Activated T-cell treated with anti-CD3 and anti-CD28 coated beads, Interleukin-2, amount 50 U/mL, for 24 hours (primary cell): ENCODE measurements at places on chromosomes 6 and 20.

- no peak for DNase-seq
These were observed 72.6 kb downstream of the TFAP2B start for GRCh38 chr6:50891290-50891689.

DNA sequence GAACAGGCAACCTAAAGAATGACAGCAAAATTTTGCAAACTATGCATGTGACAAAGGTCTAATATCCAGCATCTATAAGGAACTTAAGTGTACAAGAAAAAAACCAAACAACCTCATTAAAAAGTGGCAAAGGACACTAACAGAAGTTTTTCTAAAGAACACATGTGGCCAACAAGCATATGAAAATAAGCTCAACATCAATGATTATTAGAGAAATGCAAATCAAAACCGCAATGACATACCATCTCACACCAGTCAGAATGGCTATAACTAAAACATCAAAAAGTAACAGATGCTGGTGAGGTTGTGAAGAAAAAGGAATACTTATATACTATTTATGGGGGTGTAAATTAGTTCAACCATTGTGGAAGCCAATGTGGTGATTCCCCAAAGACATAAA lies 5.5 kb downstream of the RFPL4B start:
- no peak for DNase-seq

DNA sequence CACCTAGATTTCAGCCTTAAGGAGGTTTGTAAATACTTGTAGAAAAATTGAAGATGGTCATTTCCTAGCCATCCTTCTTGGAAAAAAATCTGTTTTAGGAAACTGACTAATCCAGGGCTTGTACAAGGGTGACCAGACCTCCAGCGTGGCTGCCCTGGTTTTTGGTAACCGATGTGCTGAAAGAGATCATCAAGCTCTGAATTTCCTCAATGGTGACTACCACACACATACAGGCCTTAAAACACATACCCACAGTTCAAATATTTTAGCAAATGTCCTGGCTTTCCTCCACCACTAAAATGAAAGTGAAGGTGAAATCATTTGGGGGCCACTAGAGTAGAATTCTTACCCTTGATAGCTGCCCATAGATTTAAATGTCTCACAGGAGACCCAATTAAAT lies 215.3 kb upstream of the SUPT3H start:
- no peak for DNase-seq

DNA sequence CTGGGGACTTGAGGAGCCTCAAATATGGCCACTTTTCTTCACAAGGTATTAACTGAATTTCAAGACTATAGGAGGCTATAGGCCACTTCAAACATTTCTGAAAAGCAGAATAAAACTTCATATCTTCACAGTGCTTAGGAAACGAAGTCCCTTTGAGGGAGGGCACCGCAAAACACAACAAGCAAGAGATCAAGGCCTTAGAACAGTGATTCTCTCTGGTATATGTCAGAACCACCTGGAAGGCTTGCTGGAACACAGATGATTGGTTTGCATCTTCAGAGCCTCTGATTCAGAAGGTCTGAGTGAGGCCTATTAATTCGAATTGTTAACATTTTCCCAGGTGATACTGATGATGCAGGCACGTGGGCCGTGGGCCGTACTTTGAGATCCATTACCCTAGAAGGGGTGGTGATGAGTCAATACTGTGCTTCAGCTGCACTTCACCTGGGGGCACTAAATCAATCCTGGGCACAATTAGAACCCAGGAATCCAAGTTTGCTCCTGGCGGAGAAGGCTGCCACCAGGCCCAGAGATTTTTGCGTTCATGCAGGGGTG lies 10.7 kb downstream of the SUN5 start:
- no peak for DNase-seq

DNA sequence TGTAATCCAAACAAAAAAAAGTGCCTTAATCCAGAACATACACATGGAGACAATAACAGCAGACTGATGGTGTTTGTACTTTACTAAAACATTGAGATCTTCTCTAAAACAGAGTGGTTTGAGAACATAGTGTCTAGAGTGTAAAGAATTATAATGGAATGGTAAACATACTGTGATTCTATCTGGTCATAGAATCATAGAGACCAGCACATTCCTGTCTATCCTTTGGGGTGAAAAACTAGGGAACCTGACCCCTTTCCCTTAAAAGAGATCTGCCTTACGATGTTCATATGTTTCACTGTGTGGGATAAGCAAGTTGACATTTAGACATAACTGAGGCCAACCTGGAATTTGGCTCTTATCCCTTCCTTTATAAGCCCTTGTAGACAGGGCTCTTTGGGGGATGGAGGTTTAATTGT lies 55.7 kb downstream of the TRMT11 start:
- no peak for DNase-seq

DNA sequence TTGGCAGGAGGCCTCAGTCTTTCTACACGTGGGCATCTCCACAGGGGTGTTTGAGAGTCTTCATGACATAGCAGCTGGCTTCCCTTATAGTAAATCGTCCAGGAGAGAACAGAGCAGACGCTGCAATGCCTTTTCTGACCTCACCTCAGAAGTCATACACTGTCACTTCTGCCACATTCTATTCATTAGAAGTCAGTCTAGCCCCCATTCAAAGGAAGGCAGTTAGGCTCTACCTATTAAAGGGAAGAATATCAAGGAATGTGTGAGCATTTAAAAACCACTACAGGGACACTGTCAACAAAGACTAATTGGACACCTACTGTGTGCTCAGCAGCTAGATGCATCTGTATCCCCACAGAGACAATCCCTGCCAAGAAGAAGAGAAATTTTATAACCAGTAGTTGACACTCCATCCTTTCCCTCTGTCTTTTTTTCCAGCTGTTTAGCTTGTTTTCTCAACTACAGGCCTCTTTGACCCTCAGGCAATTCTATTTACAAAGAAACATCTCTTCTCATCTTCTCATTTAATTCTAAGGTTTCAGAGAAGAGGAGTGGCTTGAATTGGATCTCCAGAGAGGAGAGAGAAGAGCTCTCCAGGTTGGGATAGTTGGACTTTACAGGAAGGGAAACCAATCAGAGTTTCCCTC lies 18.6 kb downstream of the ARMC12 start:
- DNase-seq, result no peak

DNA sequence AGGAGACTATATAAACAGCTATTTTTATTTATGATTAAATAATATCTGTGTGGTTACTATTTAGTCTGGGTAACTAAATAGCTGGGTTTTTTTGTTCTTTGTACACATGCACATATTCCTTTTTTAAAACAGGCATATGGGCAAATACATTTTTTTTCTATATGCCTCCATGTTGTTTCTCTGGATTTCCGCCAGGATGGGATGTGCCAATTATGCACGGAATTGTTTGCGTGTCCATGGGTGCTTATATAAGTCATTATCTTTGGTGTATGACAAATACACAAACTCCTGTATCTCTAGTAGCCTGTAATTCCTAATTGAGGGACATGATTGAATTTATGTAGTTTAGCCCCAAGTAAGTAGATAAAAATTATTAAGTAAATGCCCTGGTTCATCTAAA lies 226.9 kb downstream of the BCKDHB start:
- no peak for DNase-seq

DNA sequence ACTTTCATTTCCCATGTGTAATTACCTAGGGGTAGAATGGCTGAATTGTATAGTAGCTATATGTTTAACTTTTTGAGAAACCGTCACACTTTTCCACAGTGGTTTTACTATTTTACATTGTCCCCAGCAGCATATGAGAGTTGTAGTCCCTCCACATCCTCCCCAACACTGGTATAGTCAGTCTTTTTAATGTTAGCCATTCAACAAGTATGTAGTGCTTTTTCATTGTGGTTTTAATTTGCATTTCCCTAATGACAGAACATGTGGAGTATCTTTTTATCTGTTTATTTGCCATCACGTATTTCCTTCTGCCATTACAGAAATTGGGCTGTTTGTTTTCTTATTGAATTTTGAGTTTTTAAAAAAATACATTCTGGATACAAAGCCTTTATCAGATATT lies 148.4 kb downstream of the CARMIL1 start:
- DNase-seq, result no peak

DNA sequence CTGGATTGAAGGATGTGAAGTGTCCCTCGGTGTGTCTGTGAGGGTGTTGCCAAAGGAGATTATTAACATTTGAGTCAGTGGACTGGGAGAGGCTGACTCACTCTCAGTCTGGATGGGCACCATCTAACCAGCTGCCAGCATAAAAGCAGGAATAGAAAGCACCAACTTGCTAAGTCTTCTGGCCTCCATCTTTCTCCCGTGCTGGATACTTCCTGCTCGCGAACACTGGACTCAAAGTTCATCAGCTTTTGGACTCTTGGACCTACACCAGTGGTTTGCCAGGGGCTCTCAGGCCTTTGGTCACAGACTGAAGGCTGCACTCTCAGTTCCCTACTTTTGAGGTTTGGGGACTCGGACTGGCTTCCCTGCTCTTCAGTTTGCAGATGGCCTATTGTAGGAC lies 220.3 kb upstream of the LRFN2 start:
- DNase-seq, result no peak

DNA sequence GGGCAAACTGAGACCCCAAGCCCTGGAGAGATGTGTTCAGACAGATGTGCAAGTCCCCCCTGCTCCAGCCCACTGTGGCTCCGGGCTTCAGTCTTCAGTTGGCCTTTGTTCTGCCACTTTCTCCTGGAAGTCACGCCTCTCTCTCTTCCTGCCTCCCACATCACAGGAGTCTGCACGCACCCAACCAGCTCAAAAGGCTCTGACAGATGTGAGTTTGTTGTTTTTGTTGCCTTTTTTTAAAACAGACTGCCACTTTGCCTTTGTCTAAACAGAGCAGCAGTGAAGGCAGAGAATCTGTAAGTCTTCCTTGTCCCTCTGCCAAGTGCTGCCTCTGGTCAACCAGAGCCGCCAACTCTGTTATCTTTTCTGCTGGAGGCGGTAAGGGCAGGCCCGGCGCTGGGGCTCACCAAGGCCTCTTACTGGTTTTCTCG lies 149.7 kb downstream of the TFAP2C start:
- DNase-seq, result no peak

- DNase-seq, result no peak
These were observed 26.1 kb downstream of the CEP57L1 start for GRCh38 chr6:109121411-109121810.

GRCh38 chr6:57182017-57182432 lies 9.9 kb downstream of the BAG2 start:
- no peak for DNase-seq

GRCh38 chr20:37526839-37527637 lies 638 bp downstream of the BLCAP start:
- DNase-seq, result peak; percentile 37

- no peak for DNase-seq
These were observed 47.5 kb upstream of the PROKR2 start for GRCh38 chr20:5364136-5364821.

DNA sequence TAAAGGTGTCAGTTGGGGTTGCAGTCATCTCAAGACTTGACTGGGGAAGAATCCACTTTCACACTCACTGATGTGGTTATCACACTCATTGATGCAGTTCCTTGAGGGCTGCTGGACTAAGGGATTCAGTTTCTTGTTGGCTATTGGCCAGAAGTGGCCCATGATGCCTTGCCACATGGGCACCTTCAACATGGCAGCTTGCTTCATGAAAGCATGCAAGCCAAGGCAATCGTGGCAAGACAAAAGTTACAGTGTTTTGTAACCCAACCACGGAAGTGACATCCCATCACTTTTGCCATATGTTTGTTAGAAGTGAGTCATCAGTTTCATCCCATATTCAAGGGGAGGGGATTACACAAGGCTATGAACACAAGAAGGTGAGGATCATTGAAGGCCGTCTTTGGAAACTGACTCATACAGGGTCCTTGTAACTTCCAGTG lies 3.8 kb upstream of the RANBP9 start:
- DNase-seq, result peak; percentile 49

DNA sequence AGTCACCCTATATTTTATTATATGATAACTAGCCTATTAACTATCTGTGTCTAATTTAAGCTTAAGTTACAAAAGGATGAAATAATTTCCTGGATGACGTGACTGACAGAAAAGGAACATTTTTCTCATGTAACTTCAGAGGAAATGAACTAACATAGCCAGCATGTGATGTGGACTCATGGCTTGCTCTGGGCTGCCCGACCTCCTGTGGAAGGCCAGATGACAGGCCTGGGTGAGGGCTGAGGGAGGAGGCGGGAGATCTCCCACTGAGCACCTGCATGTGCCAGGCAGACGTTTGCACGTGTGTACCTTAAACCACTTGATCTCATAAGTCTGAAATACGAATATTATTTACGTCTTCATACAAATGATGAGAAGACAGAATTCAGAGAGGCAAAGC lies 321.1 kb downstream of the SYNE1 start:
- DNase-seq, result no peak

GRCh38 chr20:34892671-34893070 lies 16.3 kb downstream of the ACSS2 start:
- no peak for DNase-seq

GRCh38 chr6:12175626-12176025 lies 114.5 kb upstream of the EDN1 start:
- no peak for DNase-seq

DNA sequence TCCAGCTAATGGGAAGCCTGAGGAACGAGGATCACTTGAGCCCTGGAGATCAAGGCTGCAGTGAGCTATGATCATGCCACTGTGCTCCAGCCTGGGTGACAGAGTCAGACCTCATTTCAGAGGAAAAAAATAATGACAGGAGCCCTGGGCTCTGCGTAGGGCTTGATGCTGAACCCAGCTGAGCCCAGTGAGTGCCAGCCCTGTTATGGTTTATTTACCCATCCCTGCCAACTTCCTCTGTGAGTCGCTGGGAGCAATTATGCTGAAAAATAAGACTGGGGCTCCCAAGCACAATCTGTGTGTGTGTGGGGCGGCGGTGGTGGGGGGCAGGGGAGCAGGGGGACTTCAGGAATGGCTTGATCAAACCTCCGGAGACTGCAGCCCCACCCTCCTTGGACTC lies 75.9 kb upstream of the PMEPA1 start:
- no peak for DNase-seq

- DNase-seq, result no peak
These were observed 608.4 kb upstream of the AGPAT4 start for GRCh38 chr6:161882196-161882765.

DNA sequence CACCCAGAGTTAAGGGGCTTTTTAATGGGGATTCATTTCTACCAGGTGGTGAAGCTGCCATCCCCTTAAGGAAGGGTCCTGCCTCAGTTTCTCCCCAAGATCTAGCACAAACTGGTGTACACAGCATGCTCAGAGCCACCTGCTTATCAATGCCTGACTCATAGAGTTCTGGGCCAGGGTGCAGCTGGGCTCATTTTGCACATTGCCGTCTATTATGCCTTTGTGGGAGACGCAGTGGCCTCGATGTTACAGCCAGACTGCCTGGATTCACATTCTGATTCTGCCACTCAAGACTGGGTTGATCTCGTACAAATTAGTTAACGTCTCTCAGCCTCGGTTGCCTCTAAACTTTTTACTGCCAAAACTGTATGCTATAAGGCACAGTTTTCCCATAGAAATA lies 365.7 kb downstream of the ZFAND3 start:
- DNase-seq, result no peak

DNA sequence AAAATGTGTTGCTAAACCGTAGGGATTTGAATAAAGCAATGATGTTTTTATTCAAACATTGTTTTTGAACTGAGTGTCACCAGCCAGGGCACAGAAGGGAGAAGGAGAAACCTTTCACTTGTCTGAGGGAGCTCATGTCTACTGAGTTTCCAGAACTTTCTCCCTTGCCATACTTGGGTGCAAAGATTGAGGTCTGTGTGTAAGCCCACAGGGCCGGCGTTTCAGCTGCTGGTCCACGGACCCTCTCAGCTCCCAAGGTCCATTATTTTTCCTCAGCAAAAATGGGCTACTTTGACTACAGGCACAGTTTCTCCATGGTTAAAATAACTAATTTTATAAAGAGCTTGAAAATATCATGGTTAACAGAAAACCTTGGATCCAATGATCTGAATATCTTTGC lies 32.6 kb downstream of the PSMG4 start:
- no peak for DNase-seq

GRCh38 chr6:125637207-125637606 lies 112.2 kb upstream of the HEY2 start:
- DNase-seq, result no peak
